ENCODE measurements at places on chromosomes 3 and 15.

DNA sequence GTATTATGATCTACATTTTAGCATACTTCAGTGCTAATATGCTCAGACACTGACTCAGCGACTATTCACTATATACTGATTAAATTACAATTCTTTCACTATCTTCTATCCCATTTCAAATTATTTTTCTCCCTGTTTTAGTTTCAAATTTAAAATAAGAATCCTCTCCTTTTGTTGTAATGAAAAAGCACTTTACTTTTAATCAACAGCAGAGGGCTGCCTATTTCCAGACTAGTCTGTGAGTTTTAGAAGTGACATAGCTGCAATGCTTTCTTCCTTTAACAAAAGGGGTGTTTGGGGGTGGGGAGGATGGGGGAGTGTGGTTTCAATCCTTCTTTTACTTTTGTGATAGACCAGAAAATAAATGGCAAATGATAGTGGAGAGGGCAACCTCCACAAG, 2.4 kb downstream of the NEDD4 start:
- no peak for DNase-seq

- no peak for DNase-seq
These were observed 6.8 kb downstream of the SSR3 start for GRCh38 chr3:156548041-156548687.

DNA sequence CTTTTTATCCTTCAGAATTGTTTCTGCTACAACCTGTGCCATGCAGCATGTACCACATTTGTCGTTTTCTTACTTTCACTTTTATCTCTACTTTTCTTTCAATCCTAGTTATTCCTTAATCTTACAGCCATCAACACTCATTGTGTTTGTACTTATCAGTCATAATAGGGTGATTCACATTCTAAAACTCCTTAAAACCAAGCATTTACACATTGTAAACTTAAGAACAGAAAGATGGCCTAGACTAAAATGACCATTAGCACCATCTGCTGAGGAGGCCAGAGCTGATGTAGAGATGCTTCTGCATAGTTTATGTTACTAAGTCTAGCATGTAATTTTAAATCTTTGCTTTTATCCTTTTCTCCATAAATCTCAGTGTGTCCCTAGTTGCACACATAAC, 25.5 kb downstream of the EIF2AK4 start:
- DNase-seq = no peak

- DNase-seq = no peak
These were observed 33.7 kb downstream of the FBLN2 start for GRCh38 chr3:13582366-13583250.

DNA sequence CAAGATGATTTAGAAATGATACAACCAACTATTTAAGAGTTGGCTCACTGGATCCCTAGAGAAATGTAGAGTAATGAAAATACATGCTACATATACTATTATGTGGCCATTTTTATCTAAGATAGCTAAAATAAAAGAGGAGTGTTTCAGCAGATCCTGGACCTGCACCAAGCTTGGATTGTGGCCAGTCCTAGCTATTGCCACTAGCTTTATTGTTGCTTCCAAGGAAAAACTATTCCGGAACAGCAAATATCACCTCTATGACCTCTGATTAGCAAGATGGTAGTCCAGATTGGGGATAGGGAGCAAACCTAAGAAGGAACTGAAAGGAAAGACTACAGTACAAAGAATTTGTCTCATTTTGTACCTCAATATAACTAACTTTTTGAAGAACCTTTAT, 63.7 kb upstream of the NDN start:
- DNase-seq = no peak

- DNase-seq = peak; percentile 93
These were observed 292.4 kb upstream of the LRRFIP2 start for GRCh38 chr3:37466660-37467359.

DNA sequence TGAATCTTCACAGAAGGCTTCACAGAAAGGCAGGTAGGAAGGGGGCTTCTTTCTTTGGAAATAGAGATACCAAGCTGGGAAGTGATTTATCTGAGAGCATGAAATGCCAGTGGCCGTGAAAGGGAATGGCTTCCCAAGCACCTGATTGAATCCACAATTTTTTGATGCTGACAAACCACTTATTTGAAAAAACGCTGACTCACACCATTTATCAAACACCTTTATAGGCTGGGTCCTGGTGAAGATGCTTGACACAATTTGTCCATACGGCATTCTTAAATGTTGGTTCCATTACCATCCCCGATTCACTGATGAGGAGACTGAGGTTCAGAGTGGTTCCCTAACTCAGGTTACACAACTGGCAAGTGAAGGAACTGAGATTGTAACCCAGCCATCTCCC, 64.1 kb upstream of the POMGNT2 start:
- DNase-seq = no peak

GRCh38 chr15:62326460-62327011, 161.5 kb upstream of the C2CD4B start:
- no peak for DNase-seq

- no peak for DNase-seq
These were observed 365.2 kb downstream of the TUSC7 start for GRCh38 chr3:117074826-117075225.

- no peak for DNase-seq
These were observed 3.1 kb downstream of the TSPAN3 start for GRCh38 chr15:77067691-77068367.
